Esophagus squamous epithelium (tissue), 5 donors: ENCODE measurements at places on chromosomes 13 and 19.

DNA sequence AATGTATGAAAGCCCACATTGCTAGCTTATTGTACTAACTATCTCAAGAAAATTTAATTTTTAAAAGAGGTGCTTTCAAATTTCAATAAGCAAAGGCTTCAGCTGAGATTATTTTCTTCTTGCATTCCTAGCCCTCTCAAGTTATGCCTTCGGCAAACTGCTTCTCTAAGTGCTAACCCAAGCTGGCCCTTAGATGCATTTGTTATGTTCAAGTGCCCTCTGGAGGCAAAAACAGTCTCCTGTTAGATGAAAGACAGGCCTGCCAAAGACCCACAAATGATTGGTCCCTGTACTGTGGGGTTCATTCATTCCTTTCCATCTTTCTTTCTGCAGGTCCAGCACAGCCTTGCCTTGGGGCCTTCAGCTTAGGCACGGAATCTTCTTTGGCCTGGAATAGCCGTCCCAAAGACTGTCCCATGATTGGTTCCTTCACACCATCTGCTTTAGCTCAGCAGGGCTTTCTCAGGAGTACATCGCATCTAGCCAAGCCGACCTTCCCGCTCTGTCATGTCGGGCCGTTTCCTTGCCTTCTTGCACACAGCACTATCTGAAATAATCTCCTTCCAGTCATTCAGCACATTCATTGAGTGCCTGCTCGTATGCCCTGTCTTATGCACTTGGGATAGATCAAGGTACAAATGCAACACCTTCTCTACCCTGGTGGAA is 26.4 kb upstream of the TPTE2 start:
- DNase-seq: no peak

- no peak for DNase-seq
Measured at GRCh38 chr19:12865746-12866415, 15.4 kb downstream of the DNASE2 start.

DNA sequence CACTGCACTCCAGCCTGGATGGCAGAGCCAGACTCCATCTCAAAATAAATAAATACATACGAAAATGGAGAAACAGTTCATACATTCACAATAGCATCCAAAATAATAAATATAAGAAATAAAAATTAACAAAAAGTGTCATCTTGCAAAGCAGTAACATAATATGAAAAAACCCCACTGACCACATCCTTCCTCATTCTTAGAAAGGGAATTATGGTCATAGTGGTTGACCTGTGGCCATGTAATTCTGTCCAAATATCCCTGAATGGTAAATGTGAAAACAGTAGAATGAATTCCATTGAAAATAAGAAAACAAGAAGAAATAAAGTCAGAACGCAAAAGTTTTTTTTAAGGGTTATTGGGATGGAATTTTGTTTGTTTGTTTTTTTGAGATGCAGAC is 7.0 kb upstream of the CDC42EP5 start:
- no peak for DNase-seq

DNA sequence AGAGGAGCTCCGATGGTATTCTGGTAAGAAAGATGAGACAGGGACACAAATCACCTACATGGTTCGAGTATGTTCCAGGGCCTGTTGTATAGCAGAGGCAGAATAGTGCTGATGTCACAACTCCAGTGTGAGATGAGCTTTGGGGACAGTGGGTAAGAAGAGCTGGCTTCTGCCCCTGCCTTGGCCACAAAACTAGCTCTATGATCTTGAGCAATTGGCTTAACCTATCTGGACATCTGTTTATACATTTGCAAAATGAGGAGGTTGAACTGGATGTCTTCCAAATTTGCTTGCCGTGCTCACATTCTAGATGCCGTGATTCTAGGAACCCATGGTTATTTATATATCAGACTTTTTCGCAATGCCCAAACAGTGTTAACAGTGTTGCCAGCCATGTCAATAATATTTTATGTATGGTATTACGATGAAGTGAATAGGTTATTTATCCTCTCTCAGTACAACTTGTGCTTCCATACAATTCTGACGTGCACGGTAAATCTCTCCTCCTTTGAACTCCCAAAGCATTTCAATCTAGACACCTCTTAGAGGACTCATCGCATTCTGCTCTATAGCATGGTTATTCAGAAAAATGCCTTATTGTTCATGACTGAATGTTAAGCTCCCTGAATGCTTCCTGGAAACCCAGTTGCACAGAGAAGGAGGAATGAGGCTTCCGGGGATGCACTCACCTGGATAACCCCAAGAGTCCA is 316.0 kb downstream of the FOXO1 start:
- DNase-seq: no peak

DNA sequence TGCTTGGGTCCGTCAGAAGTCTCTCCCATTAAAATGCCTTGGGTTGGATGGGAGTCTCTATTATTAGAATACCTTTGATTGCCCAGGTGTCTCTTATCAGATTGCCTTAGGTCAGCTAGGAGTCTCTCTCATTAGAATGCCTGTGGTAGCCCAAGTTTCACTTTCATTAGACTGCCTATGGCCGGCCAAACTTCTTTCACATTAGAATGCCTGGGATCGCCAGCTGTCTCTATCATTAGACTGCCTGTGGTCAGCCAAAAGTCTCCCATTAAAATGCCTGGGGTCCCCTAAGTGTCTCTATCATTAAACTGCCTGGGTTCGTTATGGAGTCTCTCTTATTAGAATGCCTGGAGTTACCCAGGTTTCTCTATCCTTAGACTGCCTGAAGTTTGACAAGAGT is 1476.7 kb downstream of the UQCRFS1 start:
- no peak for DNase-seq

DNA sequence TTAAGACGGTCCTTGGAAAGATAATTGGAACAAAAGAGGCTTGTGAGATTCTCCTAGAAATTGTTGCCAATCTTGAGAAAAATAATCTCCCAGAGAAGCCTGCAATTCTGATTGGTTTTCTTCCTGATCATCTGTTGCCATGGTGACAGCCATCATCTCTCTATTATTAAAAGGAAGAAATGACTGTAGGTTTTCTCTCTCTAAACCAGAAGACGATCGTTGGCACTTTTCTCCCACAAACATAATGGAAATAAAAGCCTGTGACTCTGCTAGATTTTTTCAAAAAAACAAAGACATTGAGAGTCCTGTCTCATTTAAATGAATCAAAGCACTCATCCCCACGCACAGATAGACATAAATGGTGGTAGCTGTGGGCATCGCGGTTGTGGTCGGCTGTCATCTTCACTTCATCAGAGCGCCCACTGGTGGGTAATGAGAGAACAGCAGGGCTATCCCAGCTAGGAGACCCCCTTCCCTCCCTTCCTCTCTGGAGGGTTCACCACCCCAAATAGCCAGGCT is 21.7 kb upstream of the CALM3 start:
- no peak for DNase-seq

DNA sequence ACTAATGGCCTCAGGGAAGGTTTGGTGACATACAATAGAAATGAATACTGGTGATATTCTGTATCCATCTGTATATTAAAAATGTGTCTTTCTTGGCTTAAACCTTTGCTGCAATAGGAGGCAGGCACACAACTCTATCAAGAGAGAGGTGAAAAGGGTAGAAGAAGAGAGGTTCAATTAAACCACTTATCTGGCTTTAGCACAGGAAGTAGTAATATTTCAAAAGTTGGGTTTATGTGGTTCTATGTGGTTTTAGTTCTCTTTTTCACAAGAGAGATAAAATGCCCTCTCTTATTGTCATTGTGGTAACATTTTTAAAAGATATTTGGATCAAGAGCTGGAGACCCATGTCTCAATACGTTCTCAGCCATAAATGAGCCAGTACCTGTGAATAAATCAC is 146.2 kb upstream of the FNDC3A start:
- no peak for DNase-seq

- DNase-seq: no peak
Measured at GRCh38 chr19:18683958-18684641, 620 bp downstream of the CRTC1 start.

DNA sequence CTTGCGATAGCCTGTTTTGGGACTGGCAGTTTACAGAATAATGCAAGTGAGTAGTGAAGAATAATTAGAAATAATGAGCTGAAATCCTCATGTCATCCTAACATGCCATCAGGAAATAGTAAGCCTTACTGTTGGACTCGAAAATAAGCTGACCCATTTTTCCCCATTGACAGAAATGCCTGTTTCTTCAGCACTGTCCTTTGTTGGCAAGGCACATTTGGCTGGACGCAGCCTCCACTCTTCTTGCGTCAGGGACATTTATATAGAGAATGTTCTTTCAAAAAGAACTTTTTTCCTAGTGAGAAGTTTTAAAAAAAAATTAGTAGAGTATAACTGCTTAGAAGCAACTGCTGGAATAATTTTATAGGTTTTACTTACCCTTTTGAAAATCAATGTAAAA is 47.1 kb downstream of the ARHGAP35 start:
- DNase-seq: no peak

GRCh38 chr19:40322951-40323615 is 25.1 kb downstream of the C19orf47 start:
- DNase-seq: no peak

- DNase-seq: no peak
Measured at GRCh38 chr13:93646245-93646644, 419.6 kb downstream of the GPC6 start.

- no peak for DNase-seq
Measured at GRCh38 chr13:40528881-40529280, 137.6 kb downstream of the FOXO1 start.

GRCh38 chr13:49635599-49636433 is 7.5 kb downstream of the ARL11 start:
- DNase-seq: no peak

DNA sequence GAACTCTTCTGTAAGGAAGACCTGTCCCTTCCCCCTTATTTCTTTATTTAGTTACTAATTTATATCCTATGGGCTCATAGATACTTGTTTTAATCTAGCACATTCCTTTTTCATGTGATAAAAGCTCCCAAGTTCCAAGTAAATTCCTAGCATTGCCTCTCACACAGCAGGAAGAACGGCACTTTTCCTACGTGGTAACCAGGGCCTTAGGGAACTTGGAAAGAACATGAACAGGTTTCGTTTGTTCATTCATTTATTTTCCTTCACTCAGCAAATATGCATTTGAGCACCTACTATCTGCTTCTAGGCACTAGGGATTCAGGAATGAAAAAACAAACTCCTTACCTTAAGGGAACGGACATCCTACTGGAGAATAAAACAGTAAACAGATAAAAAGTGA is 125.1 kb downstream of the SIPA1L3 start:
- DNase-seq: no peak

- DNase-seq: no peak
Measured at GRCh38 chr13:112702341-112702985, 12.6 kb downstream of the ATP11A start.

GRCh38 chr13:76646946-76647345 is 239.3 kb downstream of the KCTD12 start:
- DNase-seq: no peak

DNA sequence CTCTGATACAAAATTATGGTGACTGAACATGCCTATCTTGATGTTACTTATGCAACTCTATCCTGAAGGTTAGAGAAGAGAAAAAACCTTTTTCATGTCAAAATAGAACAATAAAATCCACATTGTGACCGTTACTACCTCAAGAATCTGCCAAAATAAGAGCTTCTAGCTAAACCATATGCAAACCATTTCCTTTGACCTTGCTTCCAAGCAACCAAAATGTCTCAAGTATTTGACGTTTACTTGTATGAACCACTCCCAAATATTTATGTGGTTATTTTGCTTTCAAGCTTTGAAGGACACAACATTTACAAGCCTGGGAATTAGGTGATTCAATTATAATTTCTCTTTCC is 13.9 kb downstream of the FOXO1 start:
- no peak for DNase-seq

DNA sequence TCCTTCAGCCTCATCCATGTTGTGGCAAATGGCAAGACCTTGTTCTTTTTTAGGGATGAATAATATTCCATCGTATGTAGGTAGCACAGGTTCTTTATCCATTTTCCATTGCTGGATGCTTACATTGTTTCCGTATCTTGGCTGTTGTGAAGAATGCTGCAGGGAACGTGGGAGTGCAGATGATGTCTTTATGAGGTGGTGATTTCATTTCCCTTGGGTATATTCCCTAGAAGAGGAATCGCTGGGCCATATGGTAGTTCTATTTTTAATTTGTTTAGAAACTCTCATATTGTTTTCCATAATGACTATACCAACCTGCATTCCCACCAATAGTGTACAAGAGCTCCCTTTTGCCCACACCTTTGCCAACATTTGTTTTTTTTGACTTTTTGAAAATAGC is 186.3 kb upstream of the TMTC4 start:
- DNase-seq: no peak

DNA sequence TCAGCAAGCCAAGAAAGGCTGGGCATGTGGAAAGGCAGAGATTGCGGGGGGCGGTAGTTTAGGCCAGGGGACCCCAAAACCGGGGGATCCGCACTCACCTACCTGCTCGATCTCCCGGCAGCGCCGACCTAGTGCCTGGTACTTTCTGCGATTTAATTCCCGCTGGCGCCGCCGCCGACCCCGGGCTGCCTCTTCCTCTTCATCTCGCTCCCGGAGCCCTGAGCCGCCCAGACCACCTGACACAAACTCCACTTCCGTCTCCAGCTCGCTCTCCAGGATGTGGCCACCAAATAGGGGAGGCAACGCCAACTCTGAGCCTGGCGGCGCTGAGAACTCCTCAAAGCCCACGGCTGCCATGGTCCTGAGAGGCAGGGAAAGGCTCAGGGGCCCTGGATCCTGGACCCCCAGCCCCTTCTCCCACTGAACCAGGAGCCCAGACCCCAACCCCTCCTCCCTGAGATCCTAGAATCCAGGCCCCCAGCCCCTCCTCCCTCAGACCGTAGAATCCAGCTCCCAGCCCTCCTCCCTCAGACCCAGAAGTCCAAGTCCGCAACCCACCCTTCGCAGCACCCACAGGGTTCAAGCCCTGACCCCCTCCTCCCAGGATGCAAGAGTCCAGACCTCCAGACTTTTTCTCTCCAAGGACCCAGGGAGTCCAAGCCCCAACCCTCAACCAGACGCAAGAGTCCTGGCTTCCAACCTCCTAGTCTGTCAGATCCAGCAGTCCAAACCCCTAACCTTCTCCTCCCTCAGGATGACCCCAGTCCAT is 933 bp downstream of the TFPT start:
- no peak for DNase-seq

DNA sequence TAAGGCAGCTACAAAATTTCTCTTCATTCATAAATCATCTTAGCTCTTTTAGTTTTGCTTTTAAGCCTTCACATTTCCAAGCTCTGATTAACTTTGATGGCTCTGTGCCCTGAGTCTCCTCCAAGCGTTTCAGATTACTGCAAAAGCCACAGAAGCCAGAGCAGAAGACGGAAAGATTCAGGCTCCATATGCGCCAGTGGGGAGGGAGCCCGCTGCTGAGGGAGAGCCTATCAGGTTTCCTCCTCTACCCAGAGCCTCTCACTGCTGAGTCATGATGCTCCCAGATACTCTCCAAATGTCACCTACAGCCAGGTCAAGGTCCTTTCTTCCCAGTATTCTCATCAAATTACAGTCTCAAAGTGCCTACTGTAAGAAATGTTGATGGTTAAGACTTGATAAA is 193.6 kb downstream of the RAP2A start:
- DNase-seq: no peak

- DNase-seq: no peak
Measured at GRCh38 chr19:33225458-33225926, at the start of gene SLC7A10. SLC7A10 (minus strand) TSS chr19:33225850; CDS start chr19:33225703, 147 bp downstream.

- peak; percentile 52 for DNase-seq
Measured at GRCh38 chr19:48872884-48873475, 759 bp downstream of the PPP1R15A start.

- no peak for DNase-seq
Measured at GRCh38 chr13:37131092-37131491, 25.6 kb upstream of the CSNK1A1L start.

GRCh38 chr13:87961546-87961945 is 290.4 kb downstream of the SLITRK5 start:
- no peak for DNase-seq
